NCI-H2081 (cell line): ENCODE measurements at places on chromosomes 6 and 20.

GRCh38 chr20:10673842-10674683 is at the start of gene JAG1:
JAG1 (minus strand) TSS chr20:10673999; CDS start chr20:10673530, 469 bp downstream.
- DNase-seq, result peak; percentile 91

DNA sequence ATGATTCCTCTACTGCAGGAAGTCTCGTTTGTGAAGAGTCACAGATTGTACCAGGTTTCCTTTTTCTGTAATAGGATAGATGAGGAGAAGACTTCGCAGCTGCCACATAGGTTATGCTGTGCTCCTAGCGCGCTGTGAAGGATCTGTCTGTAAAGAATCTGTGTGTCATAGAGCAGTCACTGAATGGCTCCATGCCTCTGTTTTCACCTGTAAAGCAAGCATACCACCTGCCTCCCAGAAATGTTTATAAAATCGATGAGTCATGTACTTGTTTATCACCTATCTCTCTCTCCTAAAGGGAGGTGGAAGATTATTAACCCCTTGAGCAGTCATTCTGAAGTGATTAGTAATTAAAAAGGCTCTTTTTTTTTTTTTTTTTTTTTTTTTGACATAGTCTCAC is 86.6 kb downstream of the TFAP2B start:
- DNase-seq, result no peak

GRCh38 chr20:18986146-18986830 is 172.7 kb downstream of the SCP2D1 start:
- no peak for DNase-seq

- DNase-seq, result no peak
Observed at GRCh38 chr20:24684956-24685691, 215.7 kb downstream of the SYNDIG1 start.

- no peak for DNase-seq
Observed at GRCh38 chr6:45881705-45882467, 133.8 kb downstream of the CLIC5 start.

- DNase-seq, result no peak
Observed at GRCh38 chr6:139112146-139112545, 22.7 kb upstream of the HECA start.

DNA sequence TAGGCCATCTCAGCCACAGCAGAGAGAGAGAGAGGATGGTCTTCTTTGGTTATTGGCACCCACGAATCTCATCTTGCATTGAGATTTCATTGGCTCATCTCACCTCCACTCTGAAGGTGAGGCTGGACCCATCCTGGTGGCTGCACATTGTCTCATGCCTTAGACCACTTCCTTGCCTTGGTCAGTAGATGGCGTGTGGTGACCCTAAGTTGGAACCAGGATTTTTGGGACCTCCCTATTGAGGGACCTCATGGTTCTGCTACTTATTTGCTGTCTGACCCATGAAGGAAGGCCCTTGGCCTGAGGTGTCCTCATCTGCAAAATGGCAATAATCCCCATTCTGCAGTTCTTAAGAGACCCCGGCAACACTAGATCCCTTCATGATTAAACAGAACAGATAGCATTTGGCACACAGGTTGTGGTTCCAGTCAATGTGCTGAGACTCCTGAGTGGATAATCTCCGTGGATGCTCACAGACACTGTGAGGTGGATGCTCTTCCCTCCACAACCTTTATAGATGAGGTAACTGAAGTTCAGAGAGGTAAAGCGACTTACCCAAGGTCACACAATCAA is 21.5 kb upstream of the AAR2 start:
- peak; percentile 32 for DNase-seq

- DNase-seq, result no peak
Observed at GRCh38 chr6:80217794-80218193, 111.3 kb downstream of the BCKDHB start.

DNA sequence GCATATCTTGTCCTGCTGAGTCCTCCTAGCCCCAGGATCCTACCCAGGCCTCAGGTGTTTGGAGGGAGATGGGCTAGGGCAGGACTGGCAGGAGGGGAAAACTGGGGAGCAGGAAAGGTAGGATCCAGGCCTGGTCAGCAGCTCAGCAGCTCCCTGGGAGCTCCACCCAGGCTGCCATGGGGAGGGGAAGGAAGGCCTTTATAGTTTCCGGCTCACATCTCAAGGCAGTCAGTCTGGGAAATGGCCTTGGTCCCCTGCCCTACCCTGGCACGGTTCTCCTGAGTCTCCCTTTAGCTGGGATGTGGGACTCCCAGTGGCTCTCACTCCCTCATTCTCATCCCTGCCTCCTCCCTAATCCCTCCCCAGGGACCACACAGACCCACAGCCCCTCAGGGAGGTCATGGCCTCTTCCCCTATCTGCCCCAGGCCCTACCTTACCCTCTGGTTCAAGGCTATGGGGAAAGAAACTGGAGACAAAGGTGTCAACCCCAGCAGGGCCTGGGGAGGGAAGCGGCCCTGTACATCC is 1.6 kb downstream of the SLC44A4 start:
- no peak for DNase-seq

DNA sequence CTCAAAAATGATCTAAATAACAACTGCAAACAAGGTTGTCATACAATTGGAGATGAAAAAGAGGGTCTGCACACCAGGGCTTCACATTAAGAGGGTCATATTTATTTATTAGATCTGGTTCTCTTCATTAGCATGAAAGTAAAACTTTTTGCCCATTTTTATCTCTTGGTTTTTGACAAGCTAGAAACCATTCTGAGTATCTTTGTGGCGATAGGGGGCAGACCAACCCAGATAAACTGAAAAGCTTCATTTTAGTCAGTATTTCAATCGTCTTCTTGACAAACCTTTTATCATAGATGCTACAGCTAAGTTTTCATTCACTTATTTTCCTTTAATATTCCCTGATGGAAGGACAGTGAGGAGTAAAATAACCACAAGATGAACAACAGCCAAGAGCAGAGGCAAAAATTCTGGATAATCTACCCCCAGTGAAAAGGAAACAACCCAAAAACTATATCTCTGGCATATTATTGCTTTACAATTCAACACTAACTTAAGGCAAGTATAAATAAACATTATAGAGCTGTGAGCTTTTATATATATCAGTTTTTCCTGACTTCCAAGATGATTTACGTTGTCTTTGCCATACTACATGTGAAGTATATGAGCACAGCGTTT is 45.2 kb downstream of the THEMIS start:
- DNase-seq, result no peak

DNA sequence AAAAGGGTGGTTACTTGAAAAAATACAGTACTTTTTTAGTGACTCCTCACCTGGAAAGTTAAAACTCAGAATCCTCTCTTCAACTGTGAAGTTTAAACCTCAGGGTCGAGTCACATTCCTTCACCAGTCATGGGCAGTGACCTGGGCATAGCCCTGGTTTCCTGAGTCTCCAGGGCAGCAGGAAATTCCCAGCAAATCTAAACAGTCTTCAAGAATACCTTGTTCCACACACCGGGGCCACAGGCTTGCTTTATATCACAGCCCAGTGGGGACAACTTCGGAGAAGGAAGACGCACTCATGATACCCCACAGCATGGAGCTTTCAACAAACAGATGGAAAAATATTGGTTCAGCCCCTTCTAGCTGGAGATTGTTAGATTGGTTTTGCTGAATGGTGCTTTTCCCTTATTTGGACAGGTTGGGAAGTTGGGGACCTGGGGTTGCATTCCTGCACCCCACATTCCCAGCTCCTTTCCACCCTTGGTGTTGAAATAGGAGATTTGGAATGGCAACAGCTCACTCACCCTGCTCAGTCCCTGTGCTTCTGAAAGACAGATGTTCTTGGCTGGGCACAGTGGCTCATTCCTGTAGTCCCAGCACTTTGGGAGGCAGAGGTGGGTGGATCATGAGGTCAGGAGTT is 113.0 kb upstream of the TMEM170B start:
- DNase-seq, result no peak
